ENCODE measurements at places on chromosomes 5 and 9. TPM values are rescaled to one million over a fixed set of nuclear protein-coding genes. Genes with fewer than 3 reads are reported as not detected.

Gene C5orf52
- total RNA-seq: not detected

Gene LCN1
- total RNA-seq: not detected

Gene DMRT2
- not detected for total RNA-seq

Gene CTXN3
- not detected for total RNA-seq

Gene LCP2
- not detected for total RNA-seq

Gene C9orf50
- total RNA-seq: not detected

Gene RNF183
- not detected for total RNA-seq

Gene CAMK4
- 1.0 TPM for total RNA-seq

Gene FST
- 230 TPM for total RNA-seq

Gene KLF9
- 5.5 TPM for total RNA-seq

Gene C5orf58
- total RNA-seq: not detected

Gene NR5A1
- not detected for total RNA-seq

Gene PCDHB3
- total RNA-seq: under 0.01 TPM

Gene PCDHGA3
- total RNA-seq: 0.04 TPM

Gene CTSV
- 26.3 TPM for total RNA-seq

Gene FABP6
- 0.31 TPM for total RNA-seq

Gene UNC5A
- 0.08 TPM for total RNA-seq

Gene CBY3
- total RNA-seq: not detected

Gene PALM2AKAP2
- total RNA-seq: 3.3 TPM

Gene NXNL2
- total RNA-seq: 0.23 TPM

Gene HEMGN
- total RNA-seq: not detected

Gene IL4
- total RNA-seq: not detected

Gene TEX48
- total RNA-seq: not detected

Gene IL3
- total RNA-seq: not detected

Gene NPM1
- 2,999 TPM for total RNA-seq

Gene GNPDA1
- total RNA-seq: 37.0 TPM

Gene SAXO1
- not detected for total RNA-seq

Gene OR1Q1
- not detected for total RNA-seq

Gene DAP
- total RNA-seq: 24.2 TPM

Gene GABRA1
- not detected for total RNA-seq

Gene CNTNAP3
- 2.5 TPM for total RNA-seq

Gene SLC4A9
- not detected for total RNA-seq

Gene SV2C
- total RNA-seq: 0.08 TPM

Gene SPATA31E1
- total RNA-seq: not detected

Gene IFNA8
- not detected for total RNA-seq

Gene PCDHB11
- not detected for total RNA-seq

Gene SGCD
- not detected for total RNA-seq

Gene SKP2
- total RNA-seq: 27.9 TPM

Gene IL17B
- total RNA-seq: not detected

Gene MEGF10
- 0.08 TPM for total RNA-seq

Gene COL27A1
- 10.2 TPM for total RNA-seq

Gene MARCOL
- not detected for total RNA-seq

Gene DEPDC1B
- 31.8 TPM for total RNA-seq

Gene IQGAP2
- total RNA-seq: not detected

Gene TMEM252
- not detected for total RNA-seq

Gene LCN2
- total RNA-seq: 22.4 TPM

Gene TPM2
- total RNA-seq: 53.1 TPM

Gene SMU1
- total RNA-seq: 18.0 TPM

Gene TRPM6
- 0.08 TPM for total RNA-seq

Gene COL15A1
- total RNA-seq: not detected

Gene PCDHGC3
- 60.9 TPM for total RNA-seq
